NCI-H345 (cell line): ENCODE measurements at places on chromosomes 2 and 18.
A peak's percentile ranks its signal among the peaks of the same experiment; 100 is the strongest.

DNA sequence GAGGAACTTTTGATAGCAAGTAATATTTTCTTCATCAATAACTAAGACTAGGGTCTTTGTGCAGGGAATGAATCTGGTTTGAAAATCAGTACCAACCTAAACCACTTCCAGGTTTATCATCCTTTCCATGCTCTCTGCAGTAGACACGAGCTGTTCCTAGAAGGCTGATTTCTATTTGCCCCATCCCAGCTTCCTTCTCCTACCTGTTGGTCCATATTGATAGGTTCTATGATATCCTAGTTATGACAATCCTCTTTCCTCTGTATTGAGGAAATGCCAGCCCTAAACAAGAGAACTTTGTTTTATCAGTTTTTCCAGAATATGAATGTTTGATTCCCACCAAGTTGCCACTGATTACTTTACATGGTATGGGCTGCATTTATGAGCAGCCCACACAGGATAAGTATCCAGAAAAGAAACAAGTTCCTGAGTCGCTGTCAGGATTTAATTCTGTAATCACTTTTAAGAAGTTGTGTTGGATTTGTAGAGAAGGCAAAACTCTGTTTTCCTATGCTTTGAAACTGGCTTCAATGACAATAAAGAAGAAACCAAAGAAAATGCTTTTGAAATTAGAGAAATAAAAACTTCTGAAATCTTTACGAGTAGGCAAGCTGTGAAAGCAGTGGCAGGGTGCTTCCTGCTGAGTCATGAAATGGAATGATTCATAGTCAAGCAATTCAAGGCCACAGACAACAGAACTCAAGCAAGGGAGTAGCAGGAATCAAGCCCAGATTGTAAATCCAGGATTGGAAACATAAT is 37.3 kb upstream of the TANK start:
- DNase-seq = no peak

- no peak for DNase-seq
Measured at GRCh38 chr2:58019229-58019628, 27.4 kb upstream of the VRK2 start.

DNA sequence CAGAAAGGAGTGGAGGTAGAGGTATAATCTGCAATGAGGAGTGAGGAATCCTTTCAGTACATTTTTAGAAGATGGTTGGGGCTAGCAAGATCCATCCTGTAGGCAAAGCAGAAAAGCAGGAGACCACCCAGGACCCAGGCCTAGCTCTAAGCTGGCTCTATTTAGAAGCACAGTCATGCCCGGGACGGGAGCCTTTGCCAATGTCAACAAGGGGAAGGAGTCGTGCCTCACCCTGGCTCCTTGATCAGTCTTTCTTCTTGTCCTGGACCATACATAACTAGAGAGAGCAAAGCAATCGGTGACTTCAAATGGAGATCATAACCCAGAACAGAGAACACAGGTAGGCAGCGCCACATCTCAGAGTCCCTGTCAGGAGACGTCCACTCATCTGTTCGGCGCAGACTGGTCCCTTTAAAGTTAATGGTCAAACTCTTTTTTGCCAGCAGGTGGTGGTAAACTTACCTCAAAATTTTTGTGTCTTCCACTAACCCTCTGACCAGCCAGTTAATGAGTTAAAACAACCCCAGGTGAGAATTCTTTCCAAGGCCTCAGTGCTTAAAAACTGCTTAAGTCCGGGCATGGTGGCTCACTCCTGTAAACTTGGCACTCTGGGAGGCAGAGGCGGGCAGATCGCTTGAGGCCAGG is 8.0 kb downstream of the MC5R start:
- DNase-seq = peak; percentile 23

- DNase-seq = no peak
Measured at GRCh38 chr2:196827356-196827755, 18.2 kb upstream of the C2orf66 start.

DNA sequence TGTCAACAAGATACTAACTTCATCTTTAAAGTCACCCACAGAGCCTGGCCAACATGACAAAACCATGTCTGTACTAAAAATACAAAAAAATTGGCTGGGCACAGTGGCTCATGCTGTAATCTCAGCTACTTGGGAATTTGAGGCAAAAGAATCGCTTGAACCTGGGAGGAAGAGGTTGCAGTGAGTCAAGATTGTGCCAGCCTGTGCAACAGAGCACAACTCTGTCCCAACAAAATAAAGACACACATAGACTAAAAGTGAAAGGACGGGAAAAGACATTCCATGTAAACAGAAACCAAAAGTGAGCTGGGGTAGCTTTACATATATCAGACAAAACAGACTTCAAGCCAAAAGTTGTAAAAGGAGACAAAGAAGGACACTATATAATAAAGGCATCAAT is 34.8 kb downstream of the USP34 start:
- DNase-seq = no peak

DNA sequence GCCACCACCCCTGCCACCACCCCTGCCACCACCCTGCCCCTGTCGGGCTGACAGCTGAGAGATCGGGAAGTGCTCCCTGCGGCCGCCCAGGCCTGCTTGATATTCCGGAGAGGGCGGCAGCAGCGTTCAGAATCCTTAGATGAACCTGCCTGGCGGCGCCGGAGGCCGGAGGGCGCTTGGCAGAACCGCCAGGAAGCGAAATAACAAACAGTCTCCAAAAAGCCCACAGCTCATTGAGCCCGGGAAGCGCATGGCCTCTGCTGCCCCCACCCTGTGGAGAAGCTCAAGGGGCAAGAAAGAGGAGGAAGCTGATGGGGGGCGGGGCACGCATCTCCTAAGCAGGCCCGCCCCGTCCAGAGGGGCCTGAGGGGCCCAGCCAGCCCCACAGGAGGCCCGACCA is 92.2 kb upstream of the MBOAT2 start:
- DNase-seq = no peak

- DNase-seq = peak; percentile 2
Measured at GRCh38 chr2:84741182-84741822, 139.6 kb downstream of the TRABD2A start.

GRCh38 chr2:172496160-172496608 is 59.7 kb upstream of the PDK1 start:
- DNase-seq = no peak

DNA sequence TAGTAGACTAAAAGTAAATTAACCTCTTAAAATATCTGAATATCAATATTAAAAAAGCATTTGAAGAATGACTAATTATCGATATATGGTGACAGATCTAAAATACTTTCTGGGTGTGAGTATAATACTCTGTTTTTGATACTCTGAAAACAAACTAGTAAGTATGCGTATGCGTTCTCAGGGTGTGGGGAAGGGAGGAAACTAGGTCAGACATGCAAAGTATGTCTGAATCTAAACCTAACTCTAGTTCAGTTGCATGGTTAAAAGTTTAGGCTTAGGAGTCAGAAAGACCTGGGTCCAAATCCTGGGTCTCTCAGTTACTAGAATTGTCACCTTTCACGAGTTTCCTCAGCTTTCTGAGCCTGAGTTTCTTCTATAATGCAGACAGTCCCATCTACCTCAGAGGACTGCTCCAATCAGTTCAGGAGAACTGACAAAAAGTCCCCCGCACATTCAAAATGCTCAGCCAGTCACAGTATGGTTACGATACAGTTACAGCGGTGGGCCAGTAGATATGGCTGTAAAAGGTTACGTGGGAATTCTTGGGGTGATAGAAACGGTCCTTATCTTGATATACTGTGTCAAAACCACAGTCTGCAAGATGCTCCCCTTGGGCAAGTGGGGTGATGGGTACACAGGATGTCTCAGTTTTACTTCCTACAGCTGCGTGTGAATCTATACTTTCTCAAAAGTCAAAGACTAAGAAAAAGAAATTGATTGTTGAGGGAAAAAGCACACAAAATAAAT is 29.2 kb downstream of the UNC50 start:
- no peak for DNase-seq

GRCh38 chr2:15591373-15591691 is 336 bp upstream of the DDX1 start:
- DNase-seq = no peak

GRCh38 chr2:6392966-6393365 is 472.7 kb downstream of the CMPK2 start:
- DNase-seq = no peak

DNA sequence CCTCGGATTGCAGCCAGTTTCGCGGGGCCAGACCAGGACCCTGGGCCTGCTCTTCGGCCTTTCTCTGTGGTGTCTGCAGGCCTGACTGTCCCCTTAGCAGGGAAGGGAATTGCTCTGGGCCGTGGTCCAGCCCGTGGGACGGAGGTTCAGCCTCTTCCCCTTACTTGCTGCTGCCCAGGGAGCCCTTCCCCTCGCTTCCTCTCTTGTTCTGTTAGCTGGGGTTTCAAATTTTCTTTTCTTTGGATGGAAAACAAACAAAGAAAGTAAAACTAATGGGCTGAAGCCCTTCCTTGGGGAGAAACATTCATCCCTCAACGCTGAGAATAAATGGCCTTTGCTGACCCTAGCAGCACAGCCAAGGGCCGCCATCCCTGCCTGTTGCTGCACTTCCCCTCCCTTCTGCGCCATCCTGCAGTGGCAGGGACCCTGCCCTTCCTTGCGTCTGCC is 52.4 kb downstream of the ASAP2 start:
- no peak for DNase-seq

DNA sequence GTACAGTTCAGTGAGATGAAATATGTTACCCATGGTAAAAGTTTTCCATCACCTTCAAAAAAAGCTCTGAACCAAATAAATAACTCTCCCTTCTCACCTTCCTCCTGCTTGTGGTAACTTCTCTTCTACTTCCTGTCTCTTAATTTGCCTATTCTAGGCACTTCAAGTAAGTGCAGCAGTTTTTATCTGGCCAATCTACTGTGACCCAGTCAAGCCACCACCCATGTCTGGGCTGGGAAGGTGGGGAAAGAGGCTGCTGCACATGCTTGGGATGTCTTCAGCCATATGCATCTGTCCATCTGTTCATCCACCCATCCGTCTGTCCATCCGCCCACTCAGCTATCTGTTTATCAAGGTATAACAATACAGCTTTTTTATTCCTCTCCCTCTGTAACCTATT is 31.6 kb downstream of the ZNF532 start:
- no peak for DNase-seq

- DNase-seq = no peak
Measured at GRCh38 chr2:44071454-44072046, 75.8 kb upstream of the LRPPRC start.

DNA sequence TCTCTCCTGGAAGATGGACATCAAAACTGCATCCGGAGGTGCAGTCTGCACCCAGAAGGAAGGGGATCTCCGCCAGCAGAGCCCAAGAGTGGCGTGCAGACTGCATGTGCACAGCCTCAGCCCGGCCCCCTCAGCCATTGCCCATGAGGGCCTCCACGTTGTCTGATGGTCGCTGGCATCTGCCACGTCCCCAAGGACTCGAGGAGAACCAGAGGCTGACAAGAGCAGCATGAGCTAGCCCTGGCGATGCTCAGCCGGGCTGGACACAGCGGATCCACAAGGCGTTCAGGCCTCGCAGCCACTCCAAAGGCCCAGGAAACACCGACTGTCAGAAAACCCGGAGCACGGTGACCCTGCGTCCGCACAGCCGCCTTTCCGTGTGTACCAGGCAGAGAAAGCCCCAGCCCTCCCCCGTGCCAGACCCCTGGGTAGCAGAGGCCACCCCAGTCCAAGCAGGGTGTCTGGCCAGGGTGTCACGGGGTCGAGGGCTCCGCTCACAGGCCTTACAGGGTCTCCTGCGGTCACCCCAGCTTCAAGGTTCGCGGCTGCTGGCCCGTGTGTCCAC is 48.3 kb downstream of the SLC66A2 start:
- DNase-seq = no peak

GRCh38 chr18:78736015-78736690 is 243.5 kb upstream of the SALL3 start:
- DNase-seq = no peak

- DNase-seq = no peak
Measured at GRCh38 chr2:150484006-150484405, 3.5 kb downstream of the RND3 start.

- no peak for DNase-seq
Measured at GRCh38 chr18:41537666-41538065, 417.4 kb upstream of the PIK3C3 start.

DNA sequence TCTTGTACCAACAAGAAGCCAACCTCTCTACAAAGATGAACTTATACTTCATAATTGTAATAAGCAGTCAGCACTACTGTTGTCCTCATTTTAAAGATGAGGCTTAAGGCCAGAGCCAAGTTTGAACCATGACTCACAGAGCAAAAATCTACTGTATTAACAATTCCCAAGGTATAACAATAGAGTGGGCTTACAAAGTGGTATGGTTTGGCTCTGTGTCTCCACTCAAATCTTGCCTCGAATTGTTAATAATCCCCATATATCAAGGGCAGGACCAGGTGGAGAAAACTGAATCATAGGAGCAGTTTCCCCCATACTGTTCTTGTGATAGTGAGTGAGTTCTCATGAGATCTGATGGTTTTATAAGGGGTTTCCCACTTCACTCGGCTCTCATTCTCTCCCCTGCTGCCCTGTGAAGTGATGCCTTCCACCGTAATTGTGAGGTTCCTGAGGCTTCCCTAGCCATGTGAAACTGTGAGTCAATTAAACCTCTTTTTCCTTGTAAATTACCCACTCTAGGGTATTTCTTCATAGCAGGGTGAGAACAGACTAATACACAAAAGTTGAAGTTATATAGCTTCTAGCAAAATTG is 19.5 kb downstream of the MRPL44 start:
- DNase-seq = no peak

GRCh38 chr2:42962508-42962953 is 170.1 kb upstream of the HAAO start:
- DNase-seq = no peak

DNA sequence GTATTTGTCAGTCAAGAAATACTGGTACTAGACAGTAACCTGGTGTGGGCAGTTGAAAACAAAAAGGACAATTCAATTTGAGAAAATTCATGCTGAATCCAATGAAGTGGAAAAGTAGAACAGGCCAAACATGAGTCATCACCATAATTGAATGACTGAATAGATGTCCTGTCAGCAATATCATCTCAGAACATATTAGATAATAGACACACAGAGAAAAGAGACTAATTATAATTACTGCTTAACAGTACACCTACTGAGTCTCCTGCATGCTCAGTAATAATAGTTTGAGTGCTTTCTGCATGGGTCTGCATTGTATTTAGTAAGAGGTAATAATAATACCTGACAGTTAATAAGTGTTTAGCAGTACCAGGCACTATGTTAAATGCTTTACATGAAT is 138.6 kb upstream of the ZC3H15 start:
- no peak for DNase-seq

- no peak for DNase-seq
Measured at GRCh38 chr2:54524226-54524991, 68.3 kb downstream of the SPTBN1 start.

- no peak for DNase-seq
Measured at GRCh38 chr2:68352651-68353391, 12.3 kb upstream of the PLEK start.
